ENCODE measurements at places on chromosomes 7 and 10.

GRCh38 chr10:120014031-120014430 lies 121.5 kb downstream of the SEC23IP start:
- no peak for DNase-seq

DNA sequence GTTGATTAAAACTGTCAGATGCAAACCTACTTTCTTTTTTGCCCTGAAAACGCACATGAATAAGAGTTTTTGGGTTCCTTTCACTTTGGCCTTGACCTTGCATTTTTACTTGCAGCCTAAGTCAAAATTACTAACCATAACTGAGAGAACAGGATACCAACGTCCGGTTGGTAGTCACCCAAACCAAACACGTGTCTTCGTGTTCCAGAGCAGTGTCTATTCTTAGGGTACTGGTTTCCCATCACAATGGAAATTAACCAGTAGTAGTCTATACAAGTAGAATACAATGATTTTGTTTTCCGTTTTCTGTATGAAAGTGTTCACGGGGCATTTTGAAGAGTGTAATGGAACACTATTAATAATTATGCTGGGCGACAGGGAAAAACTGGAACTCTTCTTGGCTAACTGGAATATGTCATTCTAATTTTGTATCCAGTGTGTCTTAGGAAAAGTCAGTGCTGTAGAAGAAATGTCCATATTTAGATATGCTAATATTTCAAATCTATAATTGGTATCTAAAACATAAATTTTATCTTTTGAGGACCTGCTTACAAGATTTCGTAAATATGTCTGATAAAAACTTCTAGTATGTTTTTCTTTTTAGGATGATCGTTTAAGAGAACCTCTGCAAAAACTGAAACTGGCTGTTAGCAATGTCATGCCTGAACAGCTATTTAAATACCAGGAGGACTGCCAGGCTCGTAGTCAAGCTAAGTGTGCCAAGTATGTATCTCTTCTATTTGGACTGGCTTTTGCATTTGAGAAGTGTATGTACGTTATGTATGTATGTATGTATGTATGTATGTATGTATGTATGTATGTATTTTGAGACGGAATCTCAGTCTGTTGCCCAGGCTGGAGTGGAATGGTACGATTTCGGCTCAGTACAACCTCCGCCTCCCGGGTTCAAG lies 40.9 kb downstream of the UBN2 start:
- no peak for DNase-seq

GRCh38 chr7:523347-524336 lies 4.0 kb upstream of the PDGFA start:
- DNase-seq: no peak

GRCh38 chr10:102918817-102919245 lies 737 bp downstream of the CNNM2 start:
- DNase-seq: peak; percentile 39

DNA sequence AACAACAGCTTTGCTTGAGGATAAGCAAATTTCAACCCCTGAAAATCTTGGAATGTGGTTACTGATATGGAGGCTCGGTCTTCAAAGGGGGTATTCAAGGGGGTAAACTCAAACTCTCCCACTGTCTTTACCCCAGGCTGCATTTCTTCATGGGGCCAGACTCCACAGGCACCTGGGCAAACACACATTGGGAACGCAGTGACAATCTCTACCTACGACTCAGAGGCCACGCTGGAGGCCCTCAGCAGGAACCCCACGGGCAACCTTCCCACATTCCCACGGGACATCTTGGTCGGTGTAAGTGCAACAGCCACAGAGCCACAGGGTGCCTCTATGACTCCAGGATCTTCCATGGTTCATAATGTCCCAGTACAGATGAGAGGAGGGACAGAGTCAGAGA lies 2.2 kb upstream of the INSIG1 start:
- no peak for DNase-seq

- DNase-seq: no peak
These were observed 8.2 kb downstream of the BMS1 start for GRCh38 chr10:42790835-42791234.

DNA sequence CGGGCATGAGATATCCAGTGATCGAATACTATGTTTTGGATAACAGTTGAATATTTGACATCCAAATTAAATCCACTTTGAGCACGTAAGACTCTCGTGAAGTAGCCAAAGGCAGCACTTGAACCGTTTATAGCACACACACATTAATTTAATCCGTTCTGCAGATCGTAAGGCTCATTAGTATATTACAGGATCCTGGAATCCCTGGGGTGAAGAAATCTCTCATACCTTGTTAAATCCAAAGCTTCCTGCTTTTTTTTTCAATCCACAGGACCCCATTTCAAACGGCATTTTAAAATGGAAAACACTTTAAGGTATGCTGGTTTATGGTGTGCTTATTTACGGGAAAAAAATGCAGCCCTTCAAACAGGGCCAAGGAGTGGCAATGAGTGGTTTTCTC lies 158.4 kb upstream of the ADARB2 start:
- no peak for DNase-seq

GRCh38 chr10:69577268-69578232 lies 4.3 kb upstream of the NEUROG3 start:
- DNase-seq: no peak

DNA sequence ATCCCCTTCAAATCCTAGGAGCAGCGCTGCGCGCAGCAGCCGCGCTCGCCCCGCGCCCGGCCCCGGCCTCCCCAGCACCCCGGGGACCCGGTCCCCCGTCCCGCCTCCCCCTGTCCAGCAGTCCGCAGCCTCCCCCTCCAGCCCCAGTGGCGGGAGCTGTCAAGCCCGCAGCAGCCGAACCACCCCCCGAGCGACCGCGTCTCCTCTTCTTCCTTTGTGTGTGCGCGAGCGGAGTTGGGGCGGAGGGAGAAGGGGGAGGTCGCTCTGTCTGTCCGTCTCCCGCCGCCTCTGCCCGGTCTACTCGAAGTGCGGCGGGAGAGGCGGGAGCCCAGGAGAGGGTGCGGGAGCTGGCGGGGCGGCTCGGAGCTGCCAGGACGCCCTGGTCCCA lies 375 bp upstream of the CHN2 start:
- DNase-seq: no peak

DNA sequence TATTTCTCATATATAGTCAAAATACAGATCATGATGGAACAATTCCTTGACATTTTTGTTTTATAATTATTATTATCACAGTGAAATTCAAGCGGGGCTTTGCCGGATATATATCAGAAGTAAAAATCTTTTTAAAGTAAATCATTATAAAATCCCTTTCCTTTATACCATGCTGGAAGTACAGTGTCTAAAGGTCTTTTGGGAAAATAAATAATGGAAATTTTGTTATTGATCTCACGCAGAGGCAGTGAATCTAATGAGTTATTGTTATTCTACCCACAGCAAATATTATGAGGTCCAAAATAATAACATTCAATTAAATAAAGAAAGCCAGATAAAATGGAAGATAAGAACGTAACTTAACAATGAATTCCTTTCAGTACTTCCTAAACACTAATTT lies 33.8 kb downstream of the GFRA1 start:
- no peak for DNase-seq

DNA sequence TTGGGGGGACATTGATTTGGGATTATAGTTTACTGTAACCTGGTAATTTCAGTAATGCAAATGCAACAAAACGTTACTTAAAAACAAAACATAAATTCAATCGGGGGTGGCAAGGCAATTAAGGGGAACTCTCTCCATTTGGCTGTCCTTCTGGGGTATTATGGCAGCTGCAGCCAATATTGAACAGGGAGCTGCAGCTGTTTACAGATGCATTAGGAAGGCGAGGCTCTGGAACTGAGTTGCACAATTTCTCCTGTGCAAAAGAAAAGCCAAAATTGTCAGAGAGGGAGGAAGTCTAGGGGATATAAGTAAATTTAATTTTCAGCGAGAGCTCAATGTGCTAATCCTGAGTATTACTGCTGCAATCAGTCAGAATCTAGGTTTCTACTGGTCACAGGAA lies 36.1 kb downstream of the NEUROD6 start:
- no peak for DNase-seq

- no peak for DNase-seq
These were observed 80.7 kb downstream of the AGMO start for GRCh38 chr7:15481132-15481531.

- peak; percentile 37 for DNase-seq
These were observed 31.9 kb downstream of the LCOR start for GRCh38 chr10:96863922-96864543.

GRCh38 chr10:27723436-27723835 lies 22.2 kb downstream of the MKX start:
- no peak for DNase-seq

- DNase-seq: no peak
These were observed 326.3 kb upstream of the DGKB start for GRCh38 chr7:15228831-15229230.

Measured in activated CD4-positive, alpha-beta T cell treated with anti-CD3 and anti-CD28 coated beads, Interleukin-2, Interleukin-6, amounts not matched to agents 100 ng/mL and 50 ng/mL, durations not matched to agents 16 hours and 8 hours (primary cell).